Hepatocyte (in vitro differentiated cells): ENCODE measurements at places on chromosomes 16 and 17. TPM values are rescaled to one million over a fixed set of nuclear protein-coding genes. Genes with fewer than 3 reads are reported as not detected.

SHBG gene
- total RNA-seq, result 6.1 and 9.0 TPM in 2 replicates

MT4 gene
- total RNA-seq, result not detected in 2 replicates

GRCh38 chr16:89548344-89549006 is 12.0 kb upstream of the RPL13 start:
- H3K27ac ChIP-seq, result no peak overlapping the region
- DNase-seq, result no peak
- H3K4me1 ChIP-seq, result peaks cover 7% of the 10 kb centered on the region
- no peaks in the 10 kb centered on the region for H3K27me3 ChIP-seq
- H3K4me3 ChIP-seq, result no peak overlapping the region
- H3K36me3 ChIP-seq, result no peaks in the 10 kb centered on the region

- H3K4me1 ChIP-seq, result no peaks in the 10 kb centered on the region
- H3K36me3 ChIP-seq, result no peaks in the 10 kb centered on the region
- H3K27me3 ChIP-seq, result no peaks in the 10 kb centered on the region
- DNase-seq, result no peak
Measured at GRCh38 chr16:86975445-86975844, 341.7 kb downstream of the C16orf95 start.
